ENCODE measurements at places on chromosomes 11 and 22. TPM values are rescaled to one million over a fixed set of nuclear protein-coding genes. Genes with fewer than 3 reads are reported as not detected.

GRCh38 chr11:73258104-73259035 is 13.8 kb upstream of the P2RY6 start:
- no peak for DNase-seq

DNA sequence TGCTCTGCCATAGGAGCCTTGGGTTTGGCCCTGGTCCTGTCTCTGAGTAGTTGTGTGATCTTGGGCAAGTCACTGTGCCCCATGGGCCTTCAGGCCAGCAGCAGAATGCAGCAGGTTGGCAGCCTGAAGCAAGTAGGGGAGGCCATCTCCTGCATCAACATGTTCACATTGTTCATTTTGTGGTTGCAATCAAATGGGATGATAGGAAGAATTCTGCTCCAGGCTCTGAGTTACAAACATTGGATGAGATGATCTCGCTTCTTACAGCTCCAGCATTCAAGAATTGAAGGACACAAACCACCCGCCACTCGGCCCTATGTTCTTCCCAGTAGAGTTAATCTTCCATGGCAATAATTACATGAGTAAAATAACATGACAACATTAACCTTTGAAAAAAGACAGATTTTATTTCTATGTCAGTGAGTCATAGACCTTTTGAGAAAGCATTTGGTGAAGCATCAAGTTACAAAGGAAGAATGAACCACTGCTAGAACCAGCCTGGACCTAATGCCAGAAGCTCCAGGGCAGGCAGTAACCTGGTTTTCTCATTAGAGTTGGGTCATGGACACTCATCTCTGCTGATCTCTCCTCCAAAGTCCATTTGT is 308.3 kb upstream of the NCAM1 start:
- DNase-seq, result no peak

DNA sequence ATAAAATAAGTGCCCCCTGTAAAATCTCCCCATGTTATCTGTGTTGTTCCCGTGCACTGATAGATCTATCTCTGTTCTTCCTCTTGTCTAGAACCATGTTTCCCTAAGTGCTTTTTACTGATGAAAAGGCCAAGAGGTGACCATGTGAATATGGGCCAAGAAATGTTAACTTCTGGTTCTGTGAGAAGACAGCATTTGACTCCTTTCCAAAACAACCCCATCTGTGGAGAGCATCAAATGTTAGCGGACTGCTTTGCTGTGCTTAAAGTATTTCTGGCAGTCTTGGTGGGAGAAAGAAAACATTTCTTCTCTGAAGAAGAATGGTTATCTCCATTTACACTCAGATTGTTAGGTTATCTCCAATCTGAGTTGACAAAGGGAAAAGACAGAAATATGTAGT is 58.6 kb upstream of the GUCY1A2 start:
- no peak for DNase-seq

DNA sequence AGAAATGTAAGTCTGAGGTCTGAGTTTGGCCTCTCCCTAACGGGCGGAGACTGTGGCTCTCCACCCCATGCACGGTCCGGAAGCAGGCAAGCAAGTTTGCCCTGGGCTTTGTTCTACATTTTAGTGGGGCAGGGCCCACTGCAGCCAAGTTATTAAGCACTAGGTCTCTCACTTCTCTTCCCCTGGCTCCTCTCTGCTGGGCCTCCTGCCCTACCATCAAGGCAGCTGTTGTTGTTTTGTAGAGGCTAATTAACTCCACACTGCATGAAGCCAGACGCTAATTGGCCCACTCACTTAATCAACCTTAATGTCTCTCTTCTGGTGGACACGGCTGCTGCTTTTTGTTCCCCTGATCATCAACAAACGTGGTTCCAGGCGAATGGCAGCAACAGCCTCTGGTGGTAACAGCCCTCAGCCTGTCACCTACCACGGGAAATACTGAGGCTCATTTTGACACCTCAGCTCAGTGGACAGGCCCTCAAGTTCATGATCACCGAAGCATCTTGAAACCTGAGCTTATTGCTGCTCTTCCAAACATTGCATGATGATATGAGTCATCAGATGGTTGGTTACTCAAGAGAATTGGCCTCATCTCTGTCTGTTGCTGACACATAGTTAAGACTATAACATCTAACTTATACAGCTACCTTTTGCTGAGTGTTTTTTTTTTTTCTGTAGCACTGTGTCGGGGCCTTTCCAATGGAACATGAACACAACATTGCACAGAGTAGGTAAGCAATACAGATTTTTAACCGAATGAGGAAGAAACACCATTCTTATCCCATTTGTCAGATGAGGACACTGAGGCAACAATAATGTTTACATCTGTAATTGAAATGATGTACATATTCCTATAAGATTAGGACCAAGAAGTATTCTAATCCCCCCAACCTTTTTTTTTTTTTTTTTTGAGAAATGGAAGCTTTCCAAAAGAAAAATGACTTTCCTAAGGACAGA is 20.8 kb upstream of the LMO2 start:
- DNase-seq, result no peak

DNA sequence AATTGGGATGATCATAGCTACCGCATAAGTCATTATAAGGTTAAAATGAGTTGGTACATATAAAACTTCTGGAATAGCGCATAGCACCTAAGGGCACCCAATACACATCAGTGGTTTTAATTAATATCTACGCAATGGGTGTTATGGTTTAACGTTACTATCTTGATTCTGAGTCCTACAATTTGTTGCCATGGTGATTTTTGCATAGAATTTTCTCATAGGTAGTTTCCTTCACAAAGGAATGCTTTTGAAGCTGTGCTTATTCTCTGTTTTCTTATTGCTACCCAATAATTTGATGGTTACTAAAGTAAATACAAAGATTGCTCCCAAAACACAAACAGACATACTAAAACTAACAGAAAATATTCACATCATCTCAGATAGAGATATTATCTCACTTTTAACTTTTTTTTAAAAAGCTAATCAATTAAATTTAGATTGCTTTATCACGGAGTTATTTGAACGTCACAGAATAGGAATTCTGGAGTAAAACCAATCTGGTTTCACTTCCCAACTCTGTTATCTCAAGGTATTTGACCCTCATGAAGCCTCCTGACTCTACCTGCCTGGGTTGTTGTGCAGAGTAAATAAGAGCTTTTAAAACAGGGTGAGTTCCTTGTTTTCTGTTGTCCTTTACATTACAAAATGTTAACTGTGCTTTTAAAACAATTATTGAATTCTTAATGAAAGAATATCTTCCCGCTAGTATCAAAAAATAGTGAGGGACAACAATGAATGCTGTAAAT is 635.5 kb upstream of the CCDC90B start:
- no peak for DNase-seq

- no peak for DNase-seq
These were observed 27.6 kb downstream of the TREH start for GRCh38 chr11:118651820-118652219.

DNA sequence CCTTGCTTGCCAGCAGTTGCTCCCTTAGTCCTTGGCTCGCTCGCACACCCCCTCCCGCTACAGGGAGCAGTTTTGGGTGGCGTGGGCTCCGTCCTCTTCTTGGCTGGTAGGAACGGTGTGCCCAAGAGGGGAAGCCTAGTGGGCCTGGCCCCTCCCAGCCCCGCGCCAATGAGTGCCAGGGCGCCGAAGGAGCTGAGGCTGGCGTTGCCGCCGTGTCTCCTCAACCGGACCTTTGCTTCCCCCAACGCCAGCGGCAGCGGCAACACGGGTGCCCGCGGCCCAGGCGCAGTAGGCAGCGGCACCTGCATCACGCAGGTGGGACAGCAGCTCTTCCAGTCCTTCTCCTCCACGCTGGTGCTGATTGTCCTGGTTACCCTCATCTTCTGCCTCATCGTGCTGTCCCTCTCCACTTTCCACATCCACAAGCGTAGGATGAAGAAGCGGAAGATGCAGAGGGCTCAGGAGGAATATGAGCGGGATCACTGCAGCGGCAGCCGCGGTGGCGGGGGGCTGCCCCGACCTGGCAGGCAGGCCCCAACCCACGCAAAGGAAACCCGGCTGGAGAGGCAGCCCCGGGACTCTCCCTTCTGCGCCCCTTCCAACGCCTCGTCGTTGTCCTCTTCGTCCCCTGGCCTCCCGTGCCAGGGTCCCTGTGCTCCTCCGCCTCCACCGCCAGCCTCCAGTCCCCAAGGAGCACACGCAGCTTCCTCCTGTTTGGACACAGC is 1.6 kb downstream of the C11orf87 start:
- no peak for DNase-seq

The NAV2 gene
- 7.8 TPM for polyA plus RNA-seq

The RASL10A gene
- 0.30 TPM for polyA plus RNA-seq

The MS4A15 gene
- 0.15 TPM for polyA plus RNA-seq

The ALX4 gene
- 0.01 TPM for polyA plus RNA-seq

The NPAS4 gene
- 0.25 TPM for polyA plus RNA-seq

The SLC43A3 gene
- polyA plus RNA-seq, result 69.3 TPM

The SYNGR1 gene
- 82.7 TPM for polyA plus RNA-seq

The OR51I1 gene
- not detected for polyA plus RNA-seq

Measured in ovary (tissue), 10 donors.